ENCODE measurements at places on chromosomes 16 and 17.

DNA sequence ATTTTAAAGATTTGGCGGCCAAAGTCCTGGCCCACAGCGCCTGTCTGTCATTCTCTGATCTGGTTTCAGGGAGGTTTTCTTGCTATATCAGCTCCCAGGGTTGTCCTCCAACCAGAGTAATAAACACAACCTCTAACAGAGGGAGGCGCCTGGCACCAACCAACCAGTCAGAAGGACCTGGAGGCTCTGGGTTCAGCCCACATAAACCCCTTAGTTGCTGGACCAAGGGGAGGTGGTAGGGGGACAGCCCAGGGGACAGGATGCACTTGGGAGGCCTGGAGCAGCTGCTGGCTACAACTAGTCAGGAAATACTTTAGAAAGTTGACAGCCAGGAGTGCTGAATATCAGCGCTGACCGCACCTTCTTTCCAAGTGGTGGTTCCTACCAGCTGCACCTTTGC lies 41.7 kb upstream of the CDRT4 start:
- DNase-seq, result no peak

GRCh38 chr17:41530062-41531048 lies 2.2 kb upstream of the KRT19 start:
- DNase-seq, result peak; percentile 86

GRCh38 chr16:83888672-83889044 lies 10.3 kb upstream of the MLYCD start:
- DNase-seq, result no peak

GRCh38 chr17:57338257-57338914 lies 82.1 kb downstream of the MSI2 start:
- DNase-seq, result no peak

- DNase-seq, result no peak
Observed at GRCh38 chr16:66619534-66620428, 15.3 kb downstream of the CMTM3 start.

DNA sequence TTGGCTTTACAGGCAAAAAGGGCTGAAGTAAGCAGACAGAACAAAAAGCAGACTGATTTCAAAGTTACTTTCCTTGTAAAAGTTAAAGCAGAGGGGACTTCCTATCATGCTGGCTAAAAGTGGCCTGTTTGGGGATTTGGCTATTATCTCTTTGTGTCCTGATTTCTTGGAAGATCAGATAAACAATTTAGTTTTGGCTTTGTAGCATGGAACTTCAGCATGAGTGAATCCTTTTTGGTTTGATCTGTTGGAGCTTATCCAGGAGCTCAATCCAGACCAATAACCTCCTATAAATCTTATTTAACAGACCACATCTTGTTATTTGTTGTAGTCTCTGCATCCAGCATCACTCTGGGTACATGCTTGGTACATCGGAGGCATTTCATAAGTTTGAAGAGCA lies 8.9 kb upstream of the RNF112 start:
- no peak for DNase-seq

- no peak for DNase-seq
Observed at GRCh38 chr16:57133886-57134285, 41.5 kb downstream of the CPNE2 start.

DNA sequence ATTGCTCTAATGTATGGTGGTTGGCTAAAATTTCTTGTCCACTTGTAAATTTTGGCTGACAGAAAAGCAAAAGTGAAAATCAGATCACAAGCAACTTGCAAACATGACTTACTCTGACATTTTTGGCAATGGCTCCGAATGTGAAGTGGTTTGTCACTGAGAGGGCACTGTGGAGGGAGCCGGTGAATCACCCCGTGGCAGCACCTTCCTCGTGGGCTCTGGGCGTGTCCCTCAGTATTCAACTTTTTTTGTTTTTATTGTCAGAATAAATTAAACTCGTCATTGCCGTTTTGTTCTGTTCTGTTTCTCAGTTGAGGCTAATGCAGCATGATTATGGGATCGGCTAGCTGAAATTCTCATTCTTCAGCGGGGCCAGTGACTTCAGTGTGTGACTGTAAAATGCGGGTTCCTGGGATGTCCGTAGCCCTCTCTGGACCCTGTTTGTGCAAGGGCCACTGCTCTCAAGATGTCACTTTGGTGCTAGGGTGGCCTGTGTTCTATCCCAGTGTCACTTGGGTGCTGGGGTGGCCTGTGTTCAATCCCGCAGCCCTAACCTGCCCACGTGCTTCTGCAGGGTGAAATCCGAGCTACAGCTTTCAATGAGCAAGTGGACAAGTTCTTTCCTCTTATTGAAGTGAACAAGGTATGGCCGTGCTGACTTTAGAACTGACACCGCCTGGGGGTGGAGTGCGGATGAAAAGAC lies 48.8 kb downstream of the RPA1 start:
- no peak for DNase-seq

DNA sequence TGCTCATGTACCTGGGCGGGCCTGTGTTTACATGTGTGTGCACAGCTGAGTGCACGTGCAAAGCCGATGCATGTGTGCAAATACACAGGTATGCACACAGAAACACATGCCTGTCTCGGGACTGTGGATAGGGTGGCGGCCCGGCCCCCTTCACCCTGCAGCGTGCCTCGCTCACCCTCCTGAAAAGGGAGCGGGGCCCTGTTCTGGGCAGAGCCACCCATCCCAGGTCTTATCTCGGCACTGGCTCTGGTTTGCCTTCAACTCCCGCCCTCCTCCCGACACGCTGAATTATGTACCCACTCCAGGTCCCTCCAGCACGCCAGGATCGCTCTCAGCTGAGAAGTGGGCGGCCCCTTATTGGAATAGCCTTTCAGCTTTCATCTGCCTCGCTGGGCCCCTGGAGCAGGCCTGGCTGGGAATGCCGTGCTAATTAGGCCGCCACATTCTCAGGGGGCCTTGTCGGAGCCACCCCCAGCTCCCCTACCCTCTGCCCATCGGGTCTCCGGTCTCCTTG lies 77.8 kb downstream of the RTN4RL1 start:
- DNase-seq, result no peak

GRCh38 chr16:87628940-87629339 lies 26.6 kb downstream of the JPH3 start:
- no peak for DNase-seq

DNA sequence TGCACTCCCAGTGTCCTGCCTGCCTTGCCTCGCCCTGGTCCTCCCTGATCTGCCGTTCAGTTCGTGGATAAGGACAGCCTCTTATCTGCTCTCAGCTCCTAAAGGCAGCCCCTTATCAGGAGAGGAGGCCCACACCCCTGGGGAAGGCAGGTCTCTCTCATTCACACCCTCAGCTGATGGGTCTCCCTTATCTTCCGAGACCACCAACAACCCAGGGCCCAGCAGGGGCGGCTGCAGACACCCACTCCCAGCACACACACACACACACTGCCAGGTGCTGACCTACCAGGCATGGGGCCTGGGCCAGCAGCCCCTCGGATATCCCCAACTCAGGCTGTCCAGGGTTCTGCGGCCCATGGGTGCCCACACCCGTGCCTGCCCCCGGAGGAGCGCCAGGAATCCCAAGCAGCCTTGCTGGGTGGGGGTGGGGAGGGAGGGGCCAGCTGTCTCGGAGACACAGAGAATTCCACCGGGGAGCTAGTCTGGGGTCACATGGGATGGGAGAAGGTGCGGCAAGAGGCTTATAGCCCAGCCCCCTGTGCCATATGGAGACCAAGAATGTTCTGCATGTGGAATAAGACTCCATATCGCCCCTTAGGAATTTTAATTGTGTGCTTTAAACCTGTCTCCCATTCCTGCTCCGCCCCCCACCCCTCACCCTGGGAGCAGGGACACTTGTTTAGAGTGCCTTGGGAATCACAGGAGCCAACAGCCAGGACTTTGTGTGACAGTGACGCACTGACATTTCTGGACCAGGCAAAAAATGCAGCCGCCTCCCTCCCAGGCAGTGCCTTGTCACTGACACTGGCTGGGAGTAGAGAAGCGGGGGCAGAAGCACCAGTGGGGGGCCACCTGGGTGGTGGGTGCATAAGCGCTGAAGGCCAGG lies 41.9 kb upstream of the EMP2 start:
- no peak for DNase-seq

- no peak for DNase-seq
Observed at GRCh38 chr17:76240461-76241203, at the start of gene RNF157. Gene RNF157, minus strand, starts transcription at chr17:76240493. Its CDS starts 253 bp downstream, at chr17:76240240.

- no peak for DNase-seq
Observed at GRCh38 chr17:45997624-45998023, 1.4 kb upstream of the STH start.

- no peak for DNase-seq
Observed at GRCh38 chr16:81687131-81687456, 92.0 kb upstream of the PLCG2 start.

DNA sequence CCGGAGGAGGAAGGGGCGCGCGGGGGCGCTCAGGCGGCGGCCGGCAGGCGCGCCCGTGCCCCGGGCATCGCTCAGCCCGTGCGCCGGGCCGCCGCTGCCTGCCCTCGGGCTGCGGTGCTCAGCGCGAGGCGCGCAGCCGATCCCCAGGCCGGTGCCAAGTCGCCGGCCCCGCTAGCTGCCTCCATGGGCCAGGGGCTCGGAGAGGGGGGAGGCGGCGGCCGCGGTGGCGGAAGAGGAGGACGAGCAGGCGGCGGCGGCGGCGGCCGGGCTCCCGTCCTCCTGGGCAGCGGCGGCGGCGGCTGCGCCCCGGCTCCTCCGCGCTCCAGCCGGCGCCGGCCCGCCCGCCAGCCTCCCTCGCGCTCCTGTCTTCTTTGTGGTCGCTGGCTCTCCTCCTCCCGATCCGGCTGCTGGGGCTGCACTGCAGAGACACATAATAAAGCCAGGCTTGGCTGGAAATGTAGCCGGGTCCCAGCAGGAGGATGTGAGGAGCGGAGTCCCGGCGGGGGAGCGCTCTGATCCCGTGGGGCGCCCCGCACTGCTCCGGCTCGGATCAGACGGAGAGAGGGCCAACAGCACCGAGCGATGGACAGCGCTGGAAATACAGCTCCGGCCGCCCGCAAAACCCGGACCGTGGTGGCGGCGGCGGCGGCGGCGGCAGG lies 889 bp upstream of the ZNF423 start:
- DNase-seq, result peak; percentile 35

DNA sequence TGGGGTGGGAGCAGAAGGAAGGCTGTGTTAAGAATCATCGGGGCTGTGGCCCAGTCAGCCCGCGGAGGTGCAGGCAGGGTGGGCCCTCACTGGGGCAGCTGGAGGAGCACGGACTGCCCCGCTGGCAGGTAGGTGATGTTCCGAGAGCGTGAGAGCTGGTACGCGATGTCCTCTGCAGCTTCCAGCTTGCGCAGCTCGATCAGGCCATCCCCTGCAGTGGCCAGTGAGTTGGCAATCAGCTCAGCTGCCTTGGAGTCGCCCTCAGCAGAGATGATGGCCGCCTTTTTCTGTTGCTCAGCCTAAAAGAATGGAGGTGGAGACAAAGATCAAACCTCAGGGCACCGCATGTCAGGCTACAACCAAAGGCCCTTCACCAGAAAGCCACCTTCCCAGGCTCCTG lies 9.8 kb downstream of the PHB1 start:
- no peak for DNase-seq

DNA sequence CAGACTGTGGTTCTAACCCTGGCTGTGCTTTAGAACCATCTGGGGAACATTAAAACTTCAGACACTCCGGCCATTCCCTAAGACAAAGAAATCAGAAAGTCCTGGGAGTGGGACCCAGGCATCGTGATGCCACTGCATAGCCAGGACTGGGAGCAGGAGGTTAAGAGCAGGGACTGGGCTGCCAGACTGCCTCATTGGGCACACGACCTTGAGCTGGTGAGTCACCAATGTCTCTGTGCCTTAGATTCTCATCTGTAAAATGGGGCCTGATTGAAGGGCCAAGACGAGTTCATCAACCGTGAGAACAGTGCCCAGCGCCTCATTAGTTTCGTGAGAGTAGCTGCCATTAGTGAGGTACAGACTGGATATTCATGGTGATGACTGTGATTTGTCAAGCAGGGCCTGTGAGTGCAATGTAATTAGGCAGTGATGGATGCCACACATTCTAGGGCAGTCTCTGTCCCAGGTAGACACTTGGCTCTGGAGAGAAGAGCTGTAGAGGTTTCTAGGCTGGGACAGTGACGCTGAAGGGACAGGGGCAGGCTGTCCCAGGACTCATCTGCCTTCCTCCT lies 196.8 kb downstream of the NTN1 start:
- no peak for DNase-seq

GRCh38 chr16:51237861-51238378 lies 86.8 kb upstream of the SALL1 start:
- DNase-seq, result no peak

- DNase-seq, result no peak
Observed at GRCh38 chr16:70756071-70756470, 44.9 kb downstream of the VAC14 start.

DNA sequence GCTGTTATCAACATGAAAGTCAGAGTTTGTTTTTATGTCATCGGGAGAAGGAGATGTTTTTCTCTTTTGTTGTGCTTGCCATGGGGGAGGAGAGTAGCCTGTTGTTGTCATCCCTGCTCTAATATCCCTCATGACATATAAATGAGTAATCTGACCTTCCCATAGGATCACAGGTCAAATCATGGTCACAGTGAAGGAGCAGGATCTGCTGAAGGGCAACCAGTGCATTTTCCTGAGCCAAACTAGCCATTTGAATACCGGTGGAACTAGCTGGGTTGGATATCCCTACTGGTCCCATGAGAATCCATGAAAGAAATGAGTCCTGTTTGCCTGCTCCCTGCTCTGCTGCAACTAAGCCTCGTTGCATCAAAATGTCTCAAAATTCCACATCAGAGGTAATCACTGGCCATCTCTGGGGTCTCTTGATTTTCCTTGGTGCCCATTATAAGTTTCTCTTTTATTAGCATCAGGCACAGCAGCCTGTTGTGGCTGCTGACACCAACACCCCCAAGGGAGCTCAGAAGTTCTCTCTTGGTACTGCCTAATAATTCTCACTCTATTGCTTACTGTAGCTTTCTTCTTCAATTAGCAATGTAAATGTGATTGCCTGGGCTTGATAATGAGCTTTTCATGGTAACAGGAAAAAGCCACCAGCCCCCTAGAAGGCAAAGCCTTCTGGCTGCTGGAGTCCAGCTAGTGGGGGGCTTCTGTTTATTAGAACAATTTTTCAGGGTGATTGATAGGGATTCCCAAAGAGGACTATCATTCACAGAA lies 211.4 kb upstream of the ERCC4 start:
- no peak for DNase-seq

- DNase-seq, result no peak
Observed at GRCh38 chr17:30352240-30352814, 18.5 kb upstream of the TMIGD1 start.

- DNase-seq, result no peak
Observed at GRCh38 chr17:53168413-53168812, 654.3 kb upstream of the KIF2B start.
